ENCODE measurements at places on chromosomes 3 and 15. TPM values are rescaled to one million over a fixed set of nuclear protein-coding genes. Genes with fewer than 3 reads are reported as not detected.

- no peak for DNase-seq
Measured at GRCh38 chr15:25740383-25741255, 122.5 kb downstream of the ATP10A start.

Gene ASTE1
- total RNA-seq, result 8.4 TPM

- no peak for DNase-seq
Measured at GRCh38 chr15:91393186-91393585, 293.1 kb downstream of the SV2B start.

Gene SLC22A13
- total RNA-seq, result 0.29 TPM

- peak; percentile 81 for DNase-seq
Measured at GRCh38 chr3:141959589-141960554, 83.4 kb downstream of the ATP1B3 start.

Gene SIN3A
- 21.5 TPM for total RNA-seq

Gene POLR2M
- 38.5 TPM for total RNA-seq

GRCh38 chr3:56753206-56753820 lies 48.4 kb downstream of the ARHGEF3 start:
- DNase-seq, result no peak

DNA sequence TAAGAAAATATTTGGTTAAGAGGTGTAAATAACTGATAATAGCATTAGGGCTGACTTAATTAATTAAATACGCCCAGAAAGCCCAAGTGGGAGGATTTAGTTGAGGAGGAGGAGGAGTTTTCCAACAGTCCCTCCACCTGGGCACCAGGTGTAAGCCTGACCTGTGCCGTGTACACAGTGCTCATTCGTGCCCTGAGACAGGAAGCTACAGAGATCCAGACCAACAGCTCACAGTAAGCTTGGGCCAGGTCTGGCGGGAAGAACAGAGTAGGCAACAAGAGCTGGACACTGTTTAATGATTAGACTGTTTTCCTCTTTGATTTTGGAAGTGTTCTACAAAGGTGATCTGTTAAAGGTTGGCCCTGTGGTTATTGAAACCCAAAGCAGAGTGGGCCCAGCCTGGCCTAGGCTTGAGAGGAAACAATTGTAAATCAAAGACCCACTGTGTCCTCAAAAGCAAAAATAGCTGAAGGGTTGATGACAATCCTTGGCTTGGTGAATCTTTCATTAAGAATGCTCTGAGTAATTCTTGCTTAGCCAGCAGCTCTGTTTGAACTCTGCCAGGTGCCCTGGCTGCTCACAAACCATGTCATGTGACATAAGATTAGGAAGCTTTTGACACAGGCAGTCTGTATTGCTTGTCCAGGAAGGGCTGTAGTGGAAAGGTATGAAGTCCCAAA lies 13.8 kb downstream of the SQOR start:
- peak; percentile 70 for DNase-seq

GRCh38 chr3:16884084-16884747 lies 539 bp upstream of the PLCL2 start:
- DNase-seq, result no peak

DNA sequence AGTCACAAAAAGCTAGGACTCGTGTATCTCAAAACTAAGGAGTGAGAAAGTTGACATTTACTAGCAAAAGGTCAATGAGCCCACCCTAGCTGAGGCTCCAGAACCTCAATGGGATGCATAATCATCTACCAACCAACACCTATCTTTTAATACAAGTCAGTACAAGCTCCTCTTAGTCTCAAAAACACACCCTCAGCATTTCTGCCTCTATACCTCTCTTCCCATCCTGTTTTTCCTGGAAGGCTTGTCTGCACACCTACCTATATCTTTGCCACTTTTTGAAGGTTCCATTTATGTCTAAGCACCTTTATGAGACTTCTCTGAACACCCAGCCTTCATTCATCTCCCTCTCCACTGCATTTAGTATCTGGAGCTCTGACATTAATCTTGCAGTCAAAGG lies 10.0 kb downstream of the WWTR1 start:
- DNase-seq, result no peak

Gene FOXL2
- 6.3 TPM for total RNA-seq

- DNase-seq, result peak; percentile 23
Measured at GRCh38 chr3:113565555-113565954, 33.2 kb downstream of the SIDT1 start.

GRCh38 chr3:129934234-129935123 lies 40.0 kb upstream of the TRH start:
- peak; percentile 10 for DNase-seq

Gene LDHAL6B
- total RNA-seq, result not detected

- peak; percentile 32 for DNase-seq
Measured at GRCh38 chr3:102265720-102266119, 169.1 kb upstream of the ZPLD1 start.

GRCh38 chr15:29456255-29456654 lies 186.6 kb upstream of the NSMCE3 start:
- no peak for DNase-seq

DNA sequence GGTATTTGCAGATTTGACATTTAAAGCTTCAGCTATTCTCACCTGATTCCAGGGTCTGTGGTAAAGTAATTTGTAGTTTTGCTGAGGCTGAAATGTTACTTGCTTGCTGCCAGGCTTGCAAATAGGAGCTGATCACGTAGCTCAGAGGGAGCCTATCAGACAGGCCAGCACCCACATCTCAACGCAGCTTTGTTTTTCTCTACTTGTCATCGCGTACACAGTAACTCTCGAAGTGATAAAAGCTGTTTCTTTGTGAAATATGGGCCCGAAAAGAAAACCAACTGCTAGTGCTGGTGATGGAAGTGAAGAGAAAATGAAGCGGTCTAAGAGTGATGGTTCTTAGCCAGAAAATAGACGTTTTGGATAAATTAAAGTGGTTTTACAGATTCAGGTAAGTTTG lies 23.4 kb downstream of the RAB5A start:
- no peak for DNase-seq

DNA sequence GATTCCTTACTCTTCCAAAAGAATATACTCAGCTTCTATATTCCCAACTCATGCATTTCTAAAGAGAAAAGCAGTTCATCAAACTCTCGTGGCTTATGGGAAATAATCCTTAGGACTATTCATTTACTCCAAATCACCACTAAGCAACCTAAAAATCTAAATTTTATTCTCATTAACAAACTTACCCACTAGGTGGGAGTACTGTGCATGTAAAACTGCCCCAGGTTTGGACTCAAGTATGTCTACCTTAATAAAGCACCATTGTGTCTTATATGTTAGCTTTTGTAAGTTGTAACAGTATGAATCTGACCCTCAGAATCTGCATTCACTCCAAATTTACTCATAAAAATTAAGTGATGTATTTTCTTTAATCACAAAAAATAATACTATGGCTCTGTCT lies 25.3 kb downstream of the RAD18 start:
- DNase-seq, result peak; percentile 71

GRCh38 chr15:99315636-99316035 lies 64.4 kb downstream of the LRRC28 start:
- no peak for DNase-seq

Gene BUB1B
- total RNA-seq, result 63.2 TPM

GRCh38 chr15:67120839-67121643 lies 55.6 kb downstream of the SMAD3 start:
- DNase-seq, result peak; percentile 84

DNA sequence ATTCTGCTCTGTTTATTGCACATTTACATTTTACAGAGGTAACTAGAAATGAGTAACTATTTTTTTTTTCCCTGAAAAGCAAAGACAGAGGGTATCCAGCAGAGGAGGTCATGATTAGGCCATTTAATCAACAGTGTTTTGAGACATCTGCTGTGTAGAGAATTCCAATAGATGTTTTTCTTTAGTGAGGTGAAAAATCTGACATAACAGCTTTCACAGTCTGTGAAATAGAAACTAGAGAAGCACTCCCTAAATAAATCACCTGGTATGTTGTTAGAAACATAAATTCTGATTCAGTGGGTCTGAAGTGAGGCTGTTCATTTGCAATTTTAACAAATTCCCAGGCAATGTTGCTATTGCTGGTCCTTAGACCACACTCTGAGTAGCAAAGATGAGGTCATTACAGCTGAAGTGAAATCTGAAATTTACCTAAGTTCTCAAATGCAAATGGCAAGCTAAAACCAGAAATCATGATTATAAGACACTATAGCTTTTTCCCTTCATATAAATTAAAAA lies 329.2 kb upstream of the LRRC3B start:
- DNase-seq, result no peak

GRCh38 chr15:48657950-48658591 lies 12.6 kb upstream of the FBN1 start:
- no peak for DNase-seq

Gene IGSF10
- total RNA-seq, result 0.32 TPM

DNA sequence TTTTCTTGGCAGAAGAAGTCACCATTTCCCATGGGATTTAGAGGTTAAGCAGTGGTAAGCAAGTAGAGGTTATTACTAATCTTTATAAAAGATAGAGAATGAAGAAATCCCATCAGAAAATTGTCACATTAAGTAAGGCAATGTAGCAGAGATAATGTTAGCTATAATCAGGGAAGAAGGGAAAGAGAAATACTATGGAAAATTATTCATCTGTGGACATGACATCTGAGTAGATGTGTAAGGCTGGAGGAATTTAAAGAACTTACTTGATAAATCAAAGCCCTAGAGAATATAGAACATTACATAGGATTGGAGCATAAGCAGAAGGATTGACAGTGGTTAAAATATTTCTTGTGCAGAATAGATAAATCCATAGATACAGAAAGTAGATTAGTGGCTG lies 553.1 kb upstream of the CBLB start:
- no peak for DNase-seq

Gene BNC1
- total RNA-seq, result 13.8 TPM

DNA sequence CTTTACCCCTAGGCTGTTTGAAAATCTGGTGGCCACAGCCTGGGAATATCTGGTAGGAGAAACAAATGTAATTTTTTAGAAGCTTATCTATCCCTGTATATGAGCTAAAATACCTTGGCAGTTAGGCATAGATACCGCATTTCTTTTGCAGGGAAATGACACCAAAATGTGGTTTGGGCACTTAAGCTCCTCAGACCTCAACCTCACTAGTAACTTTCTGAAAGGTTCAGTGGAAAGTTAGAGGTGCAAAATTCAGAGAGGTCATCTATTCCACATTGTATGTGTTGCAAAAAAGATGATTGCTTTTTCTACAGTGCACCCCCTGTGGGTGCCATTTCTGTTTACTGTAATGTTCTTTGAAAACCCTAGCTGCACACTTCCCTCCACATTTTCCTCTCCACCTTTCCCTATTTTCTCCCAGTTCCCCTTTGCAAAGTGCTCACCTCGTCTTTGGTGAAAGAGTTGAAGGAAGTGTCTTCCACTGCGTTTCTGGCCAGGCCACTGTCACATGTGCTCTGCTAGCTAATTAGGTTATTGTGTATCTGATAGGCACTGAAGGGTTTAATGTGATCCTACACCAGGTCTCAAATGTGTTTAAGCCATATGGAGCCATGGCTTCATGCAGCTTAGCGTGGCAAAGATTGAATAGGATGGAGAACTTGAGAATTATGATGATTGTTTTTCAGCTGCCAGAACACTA lies 1.3 kb downstream of the SACM1L start:
- no peak for DNase-seq

- no peak for DNase-seq
Measured at GRCh38 chr3:1007866-1008265, 85.0 kb upstream of the CNTN6 start.

GRCh38 chr15:95457520-95457919 lies 873.0 kb upstream of the NR2F2 start:
- DNase-seq, result no peak

DNA sequence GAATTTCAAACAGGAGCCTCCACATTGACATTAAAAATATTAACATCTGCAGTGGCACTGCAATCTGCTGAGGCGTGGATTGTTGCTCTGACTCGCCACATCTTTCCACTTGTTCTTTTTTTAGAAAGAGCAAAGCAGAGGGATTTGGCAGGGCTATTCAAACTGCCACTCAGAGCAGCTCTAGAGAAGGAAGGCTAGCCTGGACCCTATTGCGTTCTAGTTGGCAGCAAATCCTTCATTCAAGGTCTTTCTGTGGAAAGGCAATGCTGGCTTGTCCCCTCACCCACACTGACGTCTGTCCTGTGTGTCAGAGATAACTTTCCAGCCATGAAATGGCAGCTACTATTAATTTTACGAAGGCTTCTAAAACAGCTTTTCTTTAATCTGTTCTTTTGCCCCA lies 483.2 kb upstream of the SGO1 start:
- no peak for DNase-seq

DNA sequence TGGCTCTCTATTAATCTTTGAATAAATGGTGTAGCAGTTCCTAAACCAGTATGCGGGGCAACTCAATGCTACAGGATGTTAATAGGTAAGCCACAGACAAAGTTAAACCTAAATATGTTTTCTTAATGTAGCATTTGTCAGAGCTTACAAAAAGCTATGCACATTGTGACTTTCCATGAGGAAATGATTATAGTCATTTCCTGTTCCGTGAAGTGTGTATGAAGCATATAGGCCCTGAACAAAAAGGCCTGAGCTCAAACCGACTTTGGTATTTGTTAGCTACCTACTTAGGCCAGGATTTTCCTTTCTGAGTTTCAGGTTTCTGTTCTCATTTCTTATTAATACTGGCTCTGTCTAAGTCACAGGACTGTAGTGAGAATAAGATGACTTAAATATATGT lies 14.2 kb downstream of the ZNF80 start:
- DNase-seq, result no peak

Gene ZDHHC23
- 0.11 TPM for total RNA-seq

GRCh38 chr3:21722301-21722700 lies 28.7 kb downstream of the ZNF385D start:
- DNase-seq, result no peak

Gene LOXL1
- 503 TPM for total RNA-seq

- DNase-seq, result no peak
Measured at GRCh38 chr15:79381593-79381992, 50.5 kb upstream of the MINAR1 start.
